ENCODE measurements at places on chromosomes 4 and X.
A peak's percentile ranks its signal among the peaks of the same experiment; 100 is the strongest.

- DNase-seq = no peak
Observed at GRCh38 chrX:135416546-135416945, 5.2 kb upstream of the SMIM10L2A start.

- no peak for DNase-seq
Observed at GRCh38 chr4:16580514-16580913, 317.9 kb downstream of the LDB2 start.

DNA sequence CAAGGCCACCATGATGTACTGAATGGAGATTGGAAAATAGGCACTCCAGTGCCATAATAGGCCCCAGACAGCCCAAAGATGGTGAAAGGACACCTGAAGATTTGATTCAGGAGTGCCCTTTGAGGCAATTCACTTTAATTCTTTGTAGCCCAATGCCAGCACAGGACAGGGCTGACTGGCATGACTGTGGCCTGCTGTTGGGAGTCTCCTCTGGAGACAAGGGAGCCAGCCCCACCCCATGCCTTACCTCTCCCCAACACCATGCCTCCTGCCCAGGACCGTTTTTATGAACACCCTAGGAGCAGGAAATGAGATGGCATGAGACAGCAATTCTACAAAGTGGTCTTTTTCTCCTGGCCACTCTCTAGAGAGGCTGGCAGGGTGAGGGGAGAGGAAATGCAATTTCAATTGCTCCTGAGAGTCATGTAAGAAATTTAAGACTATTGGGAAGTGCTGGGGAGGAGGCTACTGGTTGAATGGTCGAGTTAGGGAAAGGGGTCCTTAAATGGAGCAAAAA, 94.2 kb upstream of the MAMLD1 start:
- no peak for DNase-seq

GRCh38 chr4:77773101-77773500, 46.1 kb downstream of the CNOT6L start:
- no peak for DNase-seq

- no peak for DNase-seq
Observed at GRCh38 chr4:126755506-126755905, 877.3 kb upstream of the INTU start.

DNA sequence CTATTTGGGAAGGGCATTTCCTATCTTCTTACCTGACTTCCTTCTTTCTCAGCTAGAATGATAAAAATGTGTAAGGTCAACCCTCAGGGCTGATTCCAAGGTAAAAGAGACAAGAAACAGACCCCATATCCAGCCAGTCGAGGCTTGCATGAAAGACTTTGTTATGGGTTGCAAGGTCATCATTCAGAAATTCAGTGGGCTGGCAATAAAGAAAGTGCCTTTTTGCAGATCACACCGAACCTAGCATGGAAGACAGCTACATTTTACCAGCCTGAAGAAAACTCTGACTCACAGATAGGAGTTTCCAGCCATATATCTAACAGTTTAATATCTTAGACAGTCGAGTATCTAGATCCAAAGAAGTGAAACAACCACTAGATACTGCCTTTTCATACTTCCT, 87.4 kb downstream of the PDGFC start:
- no peak for DNase-seq

- DNase-seq = no peak
Observed at GRCh38 chr4:78213218-78213617, 156.1 kb downstream of the FRAS1 start.

- DNase-seq = peak; percentile 22
Observed at GRCh38 chrX:139881130-139881529, 51.7 kb downstream of the ATP11C start.

DNA sequence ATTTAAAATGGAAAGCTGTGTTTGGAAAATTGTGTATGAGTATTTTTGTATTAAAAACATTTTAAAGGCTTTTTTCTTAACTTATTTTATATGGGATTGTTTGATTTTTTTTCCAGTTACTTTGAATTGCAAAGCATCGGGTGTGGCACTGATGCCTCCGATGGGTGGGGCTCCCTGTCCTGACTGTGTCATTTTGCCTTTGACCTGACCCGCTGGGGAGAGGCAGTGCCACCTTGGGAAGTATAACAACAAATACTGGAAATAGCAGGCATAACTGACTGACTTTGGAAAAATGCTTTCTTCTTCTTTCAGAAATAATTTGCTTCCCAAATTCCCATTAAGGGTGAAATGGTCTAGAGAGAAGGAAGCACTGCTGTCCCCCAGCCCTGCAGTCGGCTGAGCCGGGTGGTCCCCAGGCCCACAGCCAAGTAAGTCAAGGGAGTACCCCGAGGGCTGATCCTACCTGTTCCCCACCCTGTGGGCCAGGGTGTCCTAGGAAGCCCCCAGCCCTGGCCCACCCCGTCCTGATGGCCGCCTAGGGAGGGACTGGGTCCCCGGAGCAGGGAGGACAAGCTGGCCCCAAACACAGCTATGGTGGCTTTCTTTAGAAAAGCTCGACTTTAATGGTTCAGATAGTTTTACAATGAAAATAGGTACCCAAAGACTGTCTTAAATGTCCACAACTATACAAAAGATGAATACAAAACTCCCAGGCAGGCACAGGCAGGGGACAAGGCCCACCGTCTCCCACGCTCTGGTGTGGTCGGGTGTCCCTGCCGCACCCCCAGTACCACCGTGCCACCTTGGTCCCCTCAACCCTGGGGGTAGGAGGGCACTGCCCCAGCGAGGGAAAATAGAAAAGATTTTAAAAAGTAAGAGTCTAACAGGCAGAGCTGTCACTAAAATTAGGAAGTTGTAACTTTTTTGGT, 26.4 kb downstream of the NELFA start:
- no peak for DNase-seq

DNA sequence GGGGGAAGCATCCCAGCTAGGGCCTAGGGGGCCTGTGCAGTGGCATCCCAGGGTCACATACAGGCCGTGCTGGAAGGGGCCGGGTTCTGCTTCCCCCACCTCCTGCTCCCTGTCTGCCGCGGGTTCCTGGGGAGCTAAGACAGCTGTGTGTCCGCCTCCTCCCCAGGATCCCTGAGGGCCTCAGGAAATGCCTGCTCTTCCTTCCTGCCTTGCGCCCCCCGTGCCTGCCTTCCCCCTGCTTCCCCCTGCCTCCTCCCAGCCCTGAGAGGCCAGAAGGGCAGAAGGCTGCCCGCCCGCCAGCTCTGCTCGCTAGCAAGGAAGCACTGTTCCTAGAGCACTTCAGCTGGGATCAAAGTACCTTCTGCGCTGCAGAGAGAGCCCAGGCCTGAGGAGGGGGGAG, 2.9 kb upstream of the BGN start:
- DNase-seq = no peak

GRCh38 chr4:170674176-170674575, 584.4 kb upstream of the AADAT start:
- no peak for DNase-seq

GRCh38 chr4:140281828-140282552, 91.5 kb upstream of the SCOC start:
- DNase-seq = no peak

DNA sequence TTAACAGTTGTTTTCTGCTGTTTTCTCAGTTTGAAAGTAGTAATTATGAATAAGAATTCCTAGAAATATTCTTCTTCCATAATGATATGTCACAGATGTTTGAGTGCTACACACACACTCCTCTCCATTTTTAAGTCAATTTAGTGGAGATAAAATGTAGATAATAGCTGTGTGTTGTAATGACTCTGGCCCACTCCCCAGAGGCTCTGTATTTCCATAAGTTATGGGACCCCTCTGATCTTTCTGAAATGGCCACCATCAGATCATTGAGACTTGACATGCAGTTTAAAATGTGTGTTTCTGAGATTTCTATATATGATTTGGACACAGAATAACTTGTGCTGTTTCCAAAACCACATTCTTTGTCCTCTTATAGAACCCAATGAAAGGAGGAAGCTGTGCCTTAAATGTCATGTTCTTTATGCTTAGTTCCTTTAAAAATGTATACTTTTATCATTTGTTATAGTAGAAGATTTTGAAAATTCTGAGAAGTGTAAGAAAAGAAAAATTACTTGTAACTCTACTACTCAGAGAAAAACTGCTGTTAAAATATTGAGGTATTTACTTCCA, 46.4 kb downstream of the GAB1 start:
- no peak for DNase-seq

- no peak for DNase-seq
Observed at GRCh38 chr4:127491571-127491970, 141.2 kb upstream of the INTU start.

DNA sequence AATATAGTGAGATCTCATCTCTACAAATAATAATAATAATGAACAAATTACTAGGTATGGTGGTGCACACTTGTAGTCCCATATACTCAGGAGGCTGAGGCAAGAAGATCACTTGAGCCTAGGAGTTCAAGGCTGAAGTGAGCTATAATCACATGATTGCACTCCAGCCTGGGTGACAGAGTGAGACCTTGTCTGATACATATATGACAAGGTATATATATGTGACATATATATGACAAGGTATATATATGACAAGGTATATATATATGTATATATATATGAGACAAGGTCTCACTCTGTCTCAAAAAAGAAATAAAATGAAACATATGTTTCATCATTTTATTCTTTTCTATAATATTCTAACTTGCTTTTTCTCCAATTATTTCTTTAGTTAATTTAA, 278.1 kb upstream of the TET2 start:
- no peak for DNase-seq

DNA sequence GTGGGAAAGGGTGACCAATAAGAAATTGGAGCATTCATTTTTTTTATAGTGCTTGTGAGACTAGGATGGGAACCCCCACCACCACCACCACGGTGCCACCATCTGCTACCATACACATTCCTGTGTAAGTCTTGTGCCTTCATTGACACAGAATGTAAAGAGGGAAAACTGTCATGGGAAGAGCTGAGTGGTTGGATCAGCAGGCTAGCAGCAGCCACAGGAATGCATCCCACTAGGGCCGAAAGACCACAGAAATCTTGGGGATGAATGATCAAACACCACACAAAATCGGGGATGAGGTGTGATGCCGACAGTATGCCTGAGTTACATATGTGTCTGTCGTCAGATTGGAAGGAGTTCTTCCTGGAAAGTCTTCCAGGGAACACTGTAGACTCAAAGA, 69.2 kb downstream of the SRPX start:
- no peak for DNase-seq

DNA sequence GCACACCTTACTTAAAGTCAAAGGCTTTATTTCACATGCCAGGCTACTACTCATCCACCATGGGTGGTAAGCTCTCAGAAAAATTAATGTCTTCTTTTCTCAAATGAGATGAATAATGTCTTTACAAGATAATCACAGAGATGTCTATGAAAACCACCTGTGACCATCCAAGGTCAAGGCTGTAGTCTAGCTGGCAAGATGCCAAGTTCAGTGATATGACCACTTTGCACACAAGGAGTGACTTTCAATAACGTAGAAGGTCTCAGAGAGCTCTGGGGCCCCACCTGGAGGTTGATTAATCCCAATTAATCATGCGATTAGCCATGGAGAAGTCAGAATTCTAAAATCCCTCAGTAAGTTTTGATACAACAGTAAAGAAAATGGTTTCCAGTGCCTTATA, 20.5 kb downstream of the ANOS1 start:
- no peak for DNase-seq

DNA sequence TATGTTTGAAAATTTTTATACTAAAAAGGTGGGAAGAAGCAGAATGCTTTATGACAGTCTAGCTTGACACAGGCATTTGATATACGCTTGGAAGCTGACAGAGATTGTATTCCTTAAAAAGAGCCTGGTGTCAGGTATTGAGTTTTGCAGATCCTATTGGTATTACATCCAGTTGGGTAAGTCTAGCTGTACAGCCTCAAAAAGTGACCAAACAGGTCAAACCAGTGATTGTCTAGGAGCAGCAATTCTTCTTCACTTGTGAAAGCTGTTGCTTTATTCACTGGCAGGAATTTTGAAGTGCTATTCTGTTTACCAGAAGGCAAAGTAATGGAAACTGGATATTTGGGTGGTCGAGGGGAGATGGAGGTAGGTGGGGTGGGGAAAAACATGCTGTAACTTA, 77.5 kb downstream of the UCHL1 start:
- peak; percentile 43 for DNase-seq

GRCh38 chrX:64186974-64187761, 18.3 kb downstream of the AMER1 start:
- no peak for DNase-seq

GRCh38 chrX:103002576-103002975, 61.4 kb downstream of the BEX1 start:
- no peak for DNase-seq

DNA sequence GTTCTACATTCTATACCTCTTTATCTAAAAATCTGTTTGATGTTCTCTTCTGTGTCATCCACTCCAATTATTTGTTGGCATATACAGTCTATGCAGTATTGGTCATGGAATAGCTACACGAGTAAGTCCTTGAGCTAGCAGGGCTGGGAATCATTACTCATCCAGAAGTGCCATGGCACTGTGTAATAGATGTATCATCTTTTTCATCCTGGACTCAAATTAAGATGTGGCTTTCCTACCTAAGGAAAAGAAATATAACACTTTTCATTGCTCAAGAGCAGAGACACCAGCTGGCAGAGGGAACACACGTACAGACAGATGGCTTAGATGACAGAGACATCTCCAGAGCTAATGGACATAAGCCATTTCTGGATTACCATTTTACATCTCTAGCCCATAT, 159.8 kb downstream of the FAM13A start:
- no peak for DNase-seq

- DNase-seq = no peak
Observed at GRCh38 chr4:52687696-52688095, 28.6 kb upstream of the USP46 start.

GRCh38 chr4:182795446-182796238, 121.5 kb downstream of the DCTD start:
- DNase-seq = no peak

- DNase-seq = no peak
Observed at GRCh38 chr4:3285558-3286334, 7.1 kb upstream of the RGS12 start.

DNA sequence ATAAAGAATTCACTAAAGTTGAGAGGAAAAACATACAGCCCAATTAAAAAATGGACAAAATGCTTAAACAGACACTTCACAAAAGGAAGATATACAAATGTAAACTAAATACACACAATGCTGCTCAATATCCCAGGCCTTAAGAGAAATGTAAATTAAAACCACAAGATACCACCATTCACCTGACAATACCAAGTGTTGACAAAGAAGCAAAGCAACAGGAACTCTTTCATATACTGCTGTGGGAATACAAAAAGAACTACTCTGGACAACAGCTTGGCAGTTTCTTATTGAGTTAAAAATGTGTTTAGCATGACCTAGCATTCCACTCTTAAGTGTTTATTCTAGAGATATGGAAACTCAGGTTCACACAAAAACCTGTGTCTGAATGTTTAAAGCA, 71.3 kb downstream of the ABCB7 start:
- DNase-seq = no peak

DNA sequence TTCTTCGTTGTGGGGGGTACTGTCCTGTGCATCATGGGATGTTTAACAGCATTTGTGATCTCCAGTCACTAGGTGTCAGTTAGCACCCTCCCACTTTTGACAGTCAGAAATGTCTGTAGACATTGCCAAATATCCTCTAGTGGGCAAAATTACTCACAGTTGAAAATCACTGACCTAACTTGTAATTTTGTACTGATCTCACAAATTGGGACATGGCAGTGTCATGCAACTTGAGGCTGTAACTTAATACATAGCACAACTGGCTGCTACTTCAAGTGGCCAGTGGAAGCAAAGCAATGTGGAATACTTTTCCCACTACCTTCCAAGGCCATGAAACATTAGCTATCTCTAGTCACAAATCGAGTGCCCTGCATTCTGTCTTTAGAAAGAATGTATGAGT, 23.2 kb upstream of the TSPAN7 start:
- no peak for DNase-seq
